RPMI7951 (cell line): ENCODE measurements at places on chromosomes 5 and 9.

DNA sequence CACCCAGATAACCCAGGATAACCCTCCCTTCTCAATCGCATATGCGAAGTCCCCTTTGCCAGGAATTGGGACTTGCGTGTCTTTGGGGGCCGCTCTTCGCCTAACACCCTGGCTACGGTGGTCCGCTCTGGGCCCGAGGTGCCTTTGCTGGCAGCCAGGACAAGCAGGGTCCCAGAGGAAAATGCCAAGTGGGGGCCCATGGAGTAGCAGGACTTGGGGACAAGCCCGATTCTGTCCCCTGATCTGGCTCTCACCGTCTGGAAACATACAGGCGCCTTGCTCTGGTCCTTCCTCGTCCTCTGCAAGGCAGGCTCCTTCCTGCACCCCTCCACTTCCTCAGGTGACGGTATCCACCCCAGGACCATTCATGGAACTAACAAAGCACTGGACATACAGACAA lies 78.1 kb upstream of the UNC5A start:
- no peak for DNase-seq

- DNase-seq, result no peak
Observed at GRCh38 chr9:121851641-121852091, 200.2 kb downstream of the DAB2IP start.

- no peak for DNase-seq
Observed at GRCh38 chr5:2666081-2666480, 85.4 kb downstream of the IRX2 start.

DNA sequence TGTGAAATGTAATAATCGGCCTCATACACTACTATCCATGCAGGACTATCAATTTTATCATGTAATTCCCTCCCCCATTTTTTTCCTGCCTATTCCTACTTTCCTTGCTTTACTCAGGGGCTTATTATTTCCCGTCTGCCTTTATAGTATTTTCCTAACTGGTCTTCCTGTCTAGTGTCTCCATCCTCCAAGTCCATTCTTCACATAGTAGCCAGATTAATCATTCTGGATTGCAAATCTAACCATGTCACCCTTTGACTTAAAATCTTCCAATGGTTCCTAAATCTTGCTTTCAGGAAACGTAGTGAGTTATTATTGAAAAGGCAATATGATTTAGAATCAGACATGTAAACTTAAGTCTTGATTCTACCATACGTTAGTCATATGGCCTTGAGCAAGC lies 307.4 kb upstream of the HAPLN1 start:
- peak; percentile 26 for DNase-seq

DNA sequence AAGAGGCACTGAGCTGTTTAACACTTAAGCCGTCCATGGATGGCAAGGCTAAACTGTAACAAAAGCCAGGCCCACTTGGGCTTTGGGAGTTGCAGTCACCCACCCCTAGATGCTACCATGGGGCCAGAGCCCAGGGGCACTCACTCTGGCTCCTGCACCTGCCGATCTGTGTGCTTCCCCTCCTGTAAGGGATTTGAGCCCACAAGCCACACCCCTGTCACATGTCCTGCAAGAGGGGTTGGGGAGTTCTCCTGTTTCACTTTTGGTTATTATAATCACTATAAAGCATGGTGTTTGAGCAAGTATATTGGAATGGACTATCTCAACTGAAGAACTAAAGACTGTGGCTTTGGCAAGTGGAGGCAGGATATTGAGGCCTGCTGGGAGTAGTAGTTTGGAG lies 14.0 kb upstream of the GPR151 start:
- no peak for DNase-seq

GRCh38 chr9:36996706-36997086 lies 37.4 kb downstream of the PAX5 start:
- no peak for DNase-seq

GRCh38 chr5:169350016-169350415 lies 49.1 kb upstream of the SLIT3 start:
- peak; percentile 89 for DNase-seq

- no peak for DNase-seq
Observed at GRCh38 chr5:115260248-115260647, 2.4 kb downstream of the PGGT1B start.

DNA sequence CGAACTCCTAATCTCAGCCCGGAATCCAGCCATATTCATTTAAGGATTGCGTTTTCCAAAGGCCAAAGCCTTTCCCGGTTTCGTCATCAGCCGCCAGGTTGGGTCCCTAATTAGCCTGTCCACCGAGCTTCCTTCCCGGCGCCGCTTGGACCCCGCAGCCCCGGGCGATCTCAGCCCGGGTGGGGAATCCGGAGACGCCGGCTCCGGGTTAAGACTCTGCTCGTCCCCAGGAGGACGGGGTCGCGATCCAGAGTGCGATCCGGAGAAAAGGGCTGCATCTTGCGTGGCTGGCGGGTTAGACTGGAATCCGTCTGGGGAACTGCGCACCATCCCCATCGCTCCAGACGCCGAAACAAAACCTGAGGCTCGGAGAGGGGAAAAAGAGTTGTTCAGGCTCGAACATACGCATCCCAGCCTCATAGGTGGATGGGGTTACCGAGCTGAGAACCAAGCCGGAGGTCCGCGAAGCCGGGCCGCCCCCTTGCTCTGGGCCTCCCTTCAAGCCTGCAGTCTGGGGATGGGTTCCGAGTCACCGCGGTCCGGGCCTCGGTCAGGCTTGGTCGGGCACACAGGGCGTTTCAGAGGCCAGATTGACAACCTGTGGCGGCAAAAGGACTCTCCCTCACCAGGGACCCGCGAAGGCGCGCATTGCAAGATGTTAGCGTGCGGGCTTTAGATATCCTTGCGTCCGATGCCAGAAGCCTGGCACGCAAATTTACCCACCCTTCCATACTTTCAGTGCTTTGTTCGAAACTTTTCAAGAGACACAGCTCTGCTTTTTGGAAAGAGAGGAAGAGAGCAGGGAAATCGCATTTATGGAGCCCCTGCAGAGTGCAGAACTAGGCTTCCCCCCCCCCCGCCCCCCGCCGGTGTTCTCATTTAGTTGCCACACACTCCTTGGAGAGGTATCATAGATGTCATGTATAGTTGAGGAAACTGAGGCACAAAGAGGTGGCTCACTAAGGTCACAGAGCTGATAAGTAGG lies 7.9 kb downstream of the MSX2 start:
- no peak for DNase-seq

- DNase-seq, result peak; percentile 0
Observed at GRCh38 chr5:92998456-92998855, 582.6 kb downstream of the NR2F1-AS1 start.

- no peak for DNase-seq
Observed at GRCh38 chr5:123088031-123088805, 823 bp upstream of the PRDM6 start.

- DNase-seq, result no peak
Observed at GRCh38 chr9:135961811-135962695, 880 bp upstream of the UBAC1 start.

DNA sequence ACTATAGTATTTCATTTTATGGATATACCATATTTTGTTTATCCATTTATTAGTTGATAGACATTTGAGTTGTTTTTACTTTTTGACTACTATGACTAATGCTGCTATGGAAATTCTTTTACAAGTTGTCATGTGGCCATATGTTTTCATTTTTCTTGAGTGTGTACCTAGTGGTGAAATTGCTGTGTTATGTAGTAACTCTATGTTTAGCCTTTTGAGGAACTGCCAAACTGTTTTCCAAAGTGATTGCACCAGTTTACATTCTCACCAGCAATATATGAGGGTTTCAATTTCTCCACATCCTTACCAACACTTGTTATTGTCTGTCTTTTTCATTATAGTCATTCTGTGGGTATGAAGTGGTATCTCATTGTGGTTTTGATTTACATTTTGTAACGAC lies 75.4 kb downstream of the GRIA1 start:
- peak; percentile 8 for DNase-seq

GRCh38 chr5:31476738-31477141 lies 55.2 kb downstream of the DROSHA start:
- no peak for DNase-seq

DNA sequence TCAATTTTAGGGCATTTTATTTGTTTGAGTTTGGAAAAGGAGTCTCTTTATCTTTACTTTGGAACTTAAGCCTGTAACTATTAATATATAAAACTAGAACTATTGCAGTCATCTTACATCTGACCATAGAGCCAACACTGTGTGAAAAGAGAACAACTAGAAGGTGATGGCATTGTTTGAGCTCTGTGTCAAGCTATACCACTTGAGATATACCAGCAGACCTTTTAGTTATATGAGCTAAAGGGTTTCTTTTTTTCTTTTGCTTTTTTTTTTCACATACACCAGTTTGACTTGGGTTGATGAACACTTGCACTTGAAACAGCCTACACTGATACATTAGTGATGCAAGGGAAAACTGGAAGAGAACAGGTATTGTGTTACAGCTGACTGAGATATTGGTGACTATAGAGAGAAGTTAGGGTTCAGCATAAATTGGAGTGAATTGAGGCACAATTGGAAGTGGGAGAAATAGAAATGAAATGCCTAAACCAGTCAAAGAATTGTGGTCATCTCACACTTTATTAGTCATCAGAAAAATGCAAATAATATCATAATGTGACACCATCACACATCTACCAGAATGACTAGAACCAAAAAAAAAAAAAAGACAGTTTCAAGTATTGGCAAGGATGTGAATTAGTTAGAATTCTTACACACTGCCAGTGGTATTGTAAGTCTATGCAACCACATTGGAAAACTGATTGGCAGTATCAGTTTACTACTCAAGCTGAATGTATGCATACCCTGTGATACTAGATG lies 60.9 kb downstream of the ADRB2 start:
- DNase-seq, result no peak

DNA sequence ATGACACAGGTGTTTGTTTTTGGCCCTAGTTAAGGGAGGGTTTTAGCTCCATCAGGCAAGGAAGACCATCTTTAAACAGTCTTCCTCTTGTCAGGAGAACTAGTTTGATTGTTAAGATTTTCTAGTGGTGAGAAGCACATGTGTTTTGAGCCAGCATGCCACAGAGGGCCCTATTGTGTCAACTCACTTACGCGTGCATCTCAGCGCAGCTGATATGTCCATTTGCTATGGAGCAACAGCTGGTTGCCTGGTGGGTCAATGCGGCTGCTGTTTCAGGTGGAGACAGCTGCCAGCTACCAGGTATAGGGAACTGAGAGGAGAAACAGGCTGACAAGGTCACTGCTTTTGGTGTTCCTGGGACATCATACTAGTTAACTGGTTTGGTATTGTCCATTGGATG lies 100.5 kb upstream of the PRRC1 start:
- DNase-seq, result no peak

DNA sequence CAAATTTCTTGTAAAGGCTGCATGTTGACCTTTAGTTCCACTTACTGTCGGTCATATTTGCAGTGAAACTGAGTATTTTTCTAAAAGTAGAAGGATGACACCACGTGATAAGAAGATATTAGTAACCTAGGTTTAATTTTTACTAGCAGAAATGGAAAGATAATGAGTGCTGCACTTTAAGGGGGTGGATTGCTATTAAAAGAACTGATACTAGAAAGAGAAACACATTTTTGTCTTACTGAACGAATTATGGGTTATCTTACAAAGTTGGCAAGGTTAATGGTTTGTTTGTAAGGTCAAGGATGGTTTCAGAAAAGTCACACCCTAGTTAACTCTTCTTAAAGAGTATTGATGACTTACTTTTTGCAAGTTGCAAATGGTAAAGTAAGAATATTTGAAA lies 2.4 kb downstream of the MACIR start:
- no peak for DNase-seq

GRCh38 chr9:134560206-134560605 lies 81.4 kb upstream of the COL5A1 start:
- no peak for DNase-seq

DNA sequence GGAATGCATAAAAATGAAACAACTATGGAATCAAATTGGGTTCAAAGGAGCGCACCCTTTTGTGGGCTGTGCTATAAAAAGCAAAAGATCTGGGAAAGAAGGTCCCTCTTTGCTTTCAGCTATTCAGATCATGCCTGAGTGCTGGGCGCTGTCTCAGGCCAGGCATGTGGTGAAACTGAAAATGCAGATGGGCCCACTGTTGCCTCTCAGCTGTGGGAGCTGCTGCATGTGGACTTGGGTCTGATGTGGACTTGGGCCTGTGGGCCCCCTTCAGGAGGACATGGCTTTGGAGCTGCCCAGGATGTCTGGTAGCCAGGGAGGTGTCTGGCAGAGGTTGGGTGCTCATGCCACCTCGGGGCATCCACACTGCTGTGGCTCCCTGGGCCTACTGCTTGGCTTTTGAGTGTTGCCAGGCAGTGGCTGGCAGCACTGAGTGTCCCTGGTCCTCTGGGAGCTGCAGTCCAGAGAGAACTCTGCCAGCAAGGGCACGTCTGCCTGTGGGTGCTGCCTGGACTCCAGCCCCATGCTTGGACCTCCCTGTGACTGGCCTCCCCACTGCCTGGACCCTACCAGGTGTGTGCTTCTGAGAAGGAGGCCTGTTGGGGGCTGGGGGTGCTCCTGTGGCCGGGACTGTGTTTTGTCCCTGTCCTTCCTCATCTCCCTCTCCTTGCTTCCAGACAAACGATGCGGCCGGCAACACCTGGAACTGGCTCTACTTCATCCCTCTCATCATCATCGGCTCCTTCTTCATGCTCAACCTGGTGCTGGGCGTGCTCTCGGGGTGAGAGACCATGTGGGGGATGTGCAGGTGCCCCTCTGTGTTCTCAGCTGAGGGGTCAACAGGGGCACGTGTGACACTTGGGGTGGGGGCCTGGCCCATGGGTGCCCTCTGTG lies 74.3 kb downstream of the CACNA1B start:
- no peak for DNase-seq

DNA sequence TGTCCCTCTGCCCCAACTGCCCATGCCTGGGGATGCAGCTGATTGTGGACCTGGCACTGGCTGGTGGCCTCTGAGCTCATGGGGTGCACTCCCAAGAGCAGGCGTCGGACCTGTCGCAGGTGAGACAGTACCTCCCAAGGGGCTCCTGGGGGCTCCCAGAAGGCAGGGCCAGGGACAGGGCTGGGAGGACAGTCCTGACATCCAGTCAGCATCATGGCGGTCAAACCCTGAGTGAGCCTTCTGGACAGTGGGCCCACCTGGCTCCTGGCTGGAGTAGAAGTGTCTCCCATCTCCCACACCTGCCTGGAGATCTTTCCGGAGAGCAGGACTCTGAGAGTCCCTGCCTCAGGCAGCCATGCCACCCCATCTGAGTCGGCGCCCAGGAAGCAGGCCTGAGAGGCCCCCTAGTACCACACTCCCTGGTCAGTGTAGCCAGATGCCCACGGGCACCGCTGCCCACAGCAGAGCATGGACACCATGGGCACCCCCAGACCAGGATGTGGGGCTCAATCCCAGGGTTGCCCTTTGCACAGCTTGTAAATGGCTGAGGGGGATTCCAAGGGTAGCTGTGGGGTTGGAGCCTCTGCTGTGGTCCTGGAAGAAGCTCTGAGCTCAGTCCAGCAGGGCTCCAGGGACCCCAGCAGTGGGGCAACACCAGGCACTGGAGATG lies 6.6 kb downstream of the LCN9 start:
- DNase-seq, result no peak
